Panc1 (cell line): ENCODE measurements at places on chromosomes 3 and 15. TPM values are rescaled to one million over a fixed set of nuclear protein-coding genes. Genes with fewer than 3 reads are reported as not detected.

DNA sequence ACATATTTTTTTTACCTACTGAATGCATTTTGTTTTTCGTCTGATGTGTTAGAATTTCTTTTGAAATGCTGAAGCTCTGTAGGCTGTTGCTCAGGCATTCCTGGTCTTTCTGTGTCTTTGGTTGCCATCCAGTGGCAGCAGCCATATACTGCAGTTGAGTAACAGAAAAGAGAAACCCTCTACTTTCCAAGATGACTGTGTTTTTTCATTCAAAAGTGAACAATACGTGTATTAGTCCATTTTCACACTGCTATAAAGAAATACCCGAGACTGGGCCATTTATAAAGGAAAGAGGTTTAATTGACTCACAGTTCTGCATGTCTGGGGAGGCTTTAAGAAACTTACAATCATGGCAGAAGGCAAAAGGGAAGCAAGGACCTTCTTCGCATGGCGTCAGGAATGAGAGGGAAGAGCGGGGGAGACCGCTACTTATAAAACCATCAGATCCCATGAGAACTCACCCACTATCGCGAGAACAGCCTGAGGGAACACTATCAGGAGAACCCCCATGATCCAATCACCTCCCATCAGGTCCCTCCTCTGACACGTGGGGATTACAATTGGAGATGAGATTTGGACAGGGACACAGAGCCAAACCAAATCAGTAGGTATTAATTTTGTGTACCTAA lies 4.7 kb upstream of the GOLGA8B start:
- DNase-seq: peak; percentile 56
- no peaks in the 10 kb centered on the region for H3K27me3 ChIP-seq
- H3K27ac ChIP-seq: no peak overlapping the region; the same call in 1 of the 2 replicates
- H3K36me3 ChIP-seq: no peaks in the 10 kb centered on the region
- H3K4me1 ChIP-seq: peaks cover 9% of the 10 kb centered on the region
- peak overlapping the region; percentile 27 for H3K4me3 ChIP-seq

DNA sequence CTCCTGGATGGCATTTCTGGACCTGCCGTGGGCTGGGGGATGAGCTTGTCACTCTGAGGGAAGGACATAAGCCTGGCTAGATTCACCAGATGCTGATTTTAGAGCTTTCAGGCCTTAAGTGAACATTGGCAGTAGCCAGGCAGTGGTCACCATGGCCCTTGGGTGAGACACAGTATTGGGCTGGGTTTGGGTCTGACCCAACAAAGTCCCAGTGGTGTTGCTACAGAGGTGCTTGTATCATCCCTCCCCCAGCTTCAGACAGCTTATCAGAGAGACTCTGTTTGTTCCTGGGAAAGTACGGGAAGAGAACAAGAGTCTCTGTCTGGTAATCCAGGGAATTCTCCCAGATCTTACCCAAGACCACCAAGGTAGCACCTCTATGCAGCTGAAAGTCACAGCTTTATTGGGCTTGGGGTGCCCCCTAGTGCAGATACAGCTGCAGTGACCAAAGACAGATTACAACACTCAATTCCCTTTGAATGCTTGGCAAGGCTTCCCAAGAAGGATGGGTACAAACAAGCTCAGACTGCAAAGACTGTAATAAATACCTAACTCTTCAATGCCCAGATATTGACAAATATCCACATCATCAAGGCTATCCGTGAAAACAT lies 9.8 kb upstream of the RUVBL1 start:
- no peaks in the 10 kb centered on the region for H3K36me3 ChIP-seq
- no peak overlapping the region for H3K4me3 ChIP-seq
- DNase-seq: peak; percentile 52
- no peak overlapping the region for H3K27ac ChIP-seq

GRCh38 chr15:91278951-91279350 lies 178.9 kb downstream of the SV2B start:
- H3K27ac ChIP-seq: no peak overlapping the region
- H3K4me1 ChIP-seq: no peaks in the 10 kb centered on the region
- H3K4me3 ChIP-seq: no peak overlapping the region
- H3K36me3 ChIP-seq: no peaks in the 10 kb centered on the region
- H3K27me3 ChIP-seq: peaks cover 9% of the 10 kb centered on the region

NUP210 gene
- 36.8 TPM for total RNA-seq

- H3K36me3 ChIP-seq: no peaks in the 10 kb centered on the region
- no peak for DNase-seq
- no peak overlapping the region for H3K27ac ChIP-seq
- peaks cover 8% of the 10 kb centered on the region for H3K4me1 ChIP-seq
- no peaks in the 10 kb centered on the region for H3K27me3 ChIP-seq
- no peak overlapping the region for H3K4me3 ChIP-seq
Observed at GRCh38 chr15:73385205-73385604, 16.4 kb upstream of the HCN4 start.

CLDN18 gene
- 0.08 TPM for total RNA-seq

GRCh38 chr3:64496786-64497490 lies 190.9 kb downstream of the ADAMTS9 start:
- H3K4me3 ChIP-seq: no peak overlapping the region
- no peak overlapping the region for H3K27ac ChIP-seq
- H3K4me1 ChIP-seq: no peaks in the 10 kb centered on the region

DNA sequence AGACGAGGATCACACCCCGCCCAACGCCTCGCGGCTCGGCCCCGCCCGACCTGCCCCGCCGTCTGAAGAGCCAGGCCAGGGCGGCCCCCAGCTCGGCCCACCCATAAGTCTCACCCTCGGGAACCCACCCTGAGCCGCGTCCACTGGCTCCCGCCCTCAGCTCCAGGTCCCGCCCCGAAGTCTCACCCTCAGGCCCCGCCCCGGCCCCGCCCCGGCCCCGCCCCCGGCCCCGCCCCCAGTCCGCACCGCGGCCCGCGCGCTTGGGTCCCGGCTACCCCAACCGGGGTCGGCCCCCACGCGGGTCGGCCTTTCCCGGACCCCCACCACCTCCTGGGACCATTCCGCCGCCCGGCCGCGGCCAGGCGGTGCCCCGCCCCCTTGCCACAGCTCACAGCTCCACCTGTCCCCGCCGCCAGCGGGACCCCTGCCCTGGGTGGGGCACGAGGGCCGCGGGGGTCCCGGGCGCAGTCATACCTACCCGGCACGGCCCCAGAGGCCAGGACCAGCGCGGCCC lies 489 bp downstream of the CSPG5 start:
- H3K27me3 ChIP-seq: no peaks in the 10 kb centered on the region

GRCh38 chr3:46187341-46187700 lies 20.8 kb downstream of the CCR1 start:
- H3K27me3 ChIP-seq: no peaks in the 10 kb centered on the region
- H3K4me3 ChIP-seq: no peak overlapping the region
- no peak for DNase-seq
- no peak overlapping the region for H3K27ac ChIP-seq
- no peaks in the 10 kb centered on the region for H3K36me3 ChIP-seq

GRCh38 chr3:136678981-136679380 lies 73.2 kb downstream of the STAG1 start:
- no peak overlapping the region for H3K4me3 ChIP-seq
- no peaks in the 10 kb centered on the region for H3K4me1 ChIP-seq
- H3K27me3 ChIP-seq: no peaks in the 10 kb centered on the region
- H3K27ac ChIP-seq: no peak overlapping the region
- H3K36me3 ChIP-seq: no peaks in the 10 kb centered on the region
- DNase-seq: no peak

ACTC1 gene
- total RNA-seq: not detected

GRCh38 chr3:54866251-54866650 lies 61.6 kb downstream of the LRTM1 start:
- H3K27me3 ChIP-seq: no peaks in the 10 kb centered on the region
- no peak overlapping the region for H3K27ac ChIP-seq
- no peak for DNase-seq
- H3K4me3 ChIP-seq: no peak overlapping the region
- no peaks in the 10 kb centered on the region for H3K4me1 ChIP-seq

DNA sequence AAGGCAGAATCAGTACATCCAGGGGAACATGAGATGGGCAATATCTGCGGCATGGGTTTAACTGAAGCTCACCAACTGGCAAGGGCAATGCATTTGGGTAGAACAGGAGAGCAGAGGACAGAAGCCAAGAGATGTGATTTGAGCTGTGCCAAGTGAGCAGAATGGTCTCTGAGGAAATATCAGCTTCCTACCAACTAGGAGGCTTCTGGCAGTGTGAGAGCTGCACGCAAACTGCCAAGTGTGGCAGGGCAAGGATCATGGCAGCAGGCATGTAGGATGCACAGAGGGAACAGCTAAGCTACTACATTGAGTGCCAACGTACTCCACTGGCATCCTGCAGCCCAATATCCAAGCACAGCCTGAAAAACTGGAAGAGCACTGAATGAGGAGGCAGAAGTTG lies 1036.5 kb downstream of the TUSC7 start:
- H3K4me1 ChIP-seq: no peaks in the 10 kb centered on the region
- no peak overlapping the region for H3K4me3 ChIP-seq
- no peaks in the 10 kb centered on the region for H3K27me3 ChIP-seq
- no peak overlapping the region for H3K27ac ChIP-seq
- no peak for DNase-seq
- no peaks in the 10 kb centered on the region for H3K36me3 ChIP-seq

DNA sequence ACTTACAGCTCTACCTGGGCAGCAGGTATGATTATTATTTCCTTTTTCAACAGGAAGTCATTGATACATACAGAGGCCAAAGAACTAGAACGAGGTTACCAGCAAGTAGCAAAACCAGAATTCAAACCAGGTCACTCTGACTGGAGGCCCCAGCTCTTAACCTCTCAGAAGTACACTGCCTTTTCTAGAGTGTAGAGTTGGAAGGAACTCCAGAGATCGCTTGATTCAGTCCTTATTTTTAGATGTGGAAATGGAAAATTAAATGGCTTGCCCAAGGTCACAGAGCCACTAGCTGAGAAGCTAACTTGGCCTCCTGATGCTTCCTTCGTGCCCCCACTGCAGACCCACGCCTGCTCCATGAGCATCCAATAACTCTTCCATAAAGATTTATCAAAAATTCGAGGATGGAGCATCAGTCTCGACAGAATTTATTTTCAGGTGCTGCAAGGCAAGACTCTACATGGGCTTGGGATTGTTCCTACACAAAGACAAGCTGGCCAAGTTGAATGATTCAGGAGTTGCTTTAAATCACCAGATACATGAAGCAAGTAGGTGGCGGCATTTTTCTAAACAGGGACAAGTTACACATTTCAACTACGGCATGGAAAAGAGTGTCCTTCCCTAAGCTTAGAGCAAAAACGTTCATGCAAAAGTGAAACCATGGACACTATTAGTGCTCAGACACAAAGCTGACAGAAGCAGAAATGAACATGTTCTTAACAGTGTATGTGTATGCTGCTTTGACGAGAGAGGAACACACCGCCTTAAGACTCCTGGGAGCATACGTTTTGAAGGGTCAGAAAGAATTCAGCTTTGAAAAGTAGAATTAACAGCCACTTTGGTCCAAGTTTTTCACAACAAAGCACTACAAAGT lies 235.7 kb downstream of the THRB start:
- H3K4me1 ChIP-seq: no peaks in the 10 kb centered on the region
- DNase-seq: no peak
- no peaks in the 10 kb centered on the region for H3K36me3 ChIP-seq
- H3K27me3 ChIP-seq: no peaks in the 10 kb centered on the region
- no peak overlapping the region for H3K4me3 ChIP-seq

DNA sequence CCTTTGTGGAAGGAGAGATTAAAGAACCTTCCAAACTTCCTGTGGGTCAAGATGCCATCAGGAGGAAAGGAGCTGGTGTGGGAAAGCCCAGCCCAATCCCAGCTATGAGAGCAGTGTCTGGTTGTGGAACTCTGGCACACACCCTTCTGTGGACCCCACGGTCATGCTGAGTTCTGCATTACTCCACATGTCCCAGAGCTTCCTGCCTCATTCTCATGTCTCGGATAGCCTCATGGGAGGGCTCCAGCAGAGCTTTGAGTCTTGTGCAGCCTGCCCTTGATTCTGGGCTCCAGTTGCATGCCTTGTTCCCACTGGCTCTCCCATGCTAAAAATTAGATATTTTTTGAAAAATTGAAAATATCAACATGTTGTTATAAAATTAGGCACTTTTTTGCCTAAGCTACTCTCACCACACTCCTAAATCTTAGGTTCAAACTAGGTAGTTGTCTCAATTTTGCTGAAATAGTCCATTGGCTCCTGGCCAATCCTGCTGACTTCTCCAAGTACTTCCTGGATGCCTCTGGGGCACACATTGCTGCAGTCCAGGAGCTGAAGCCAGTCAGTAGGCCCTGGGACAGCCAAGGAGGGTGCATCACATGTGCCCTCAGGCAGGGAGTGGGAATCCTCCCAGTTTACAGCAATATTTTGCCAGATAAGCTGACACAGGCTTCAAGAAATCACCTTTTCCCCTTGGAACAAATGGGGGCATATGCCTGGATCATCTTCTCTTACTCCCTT lies 144.3 kb downstream of the EEFSEC start:
- H3K36me3 ChIP-seq: no peaks in the 10 kb centered on the region
- H3K4me1 ChIP-seq: no peaks in the 10 kb centered on the region
- H3K27ac ChIP-seq: no peak overlapping the region
- DNase-seq: no peak
- no peak overlapping the region for H3K4me3 ChIP-seq
- no peaks in the 10 kb centered on the region for H3K27me3 ChIP-seq

GRCh38 chr15:59221511-59222505 lies 15.2 kb downstream of the LDHAL6B start:
- H3K27me3 ChIP-seq: no peaks in the 10 kb centered on the region
- no peak for DNase-seq
- no peaks in the 10 kb centered on the region for H3K4me1 ChIP-seq
- no peak overlapping the region for H3K4me3 ChIP-seq
- H3K36me3 ChIP-seq: peaks cover 9% of the 10 kb centered on the region; the same call in 1 of the 2 replicates

GRCh38 chr15:30939161-30939560 lies 35.4 kb downstream of the FAN1 start:
- no peak for DNase-seq
- H3K36me3 ChIP-seq: peaks cover 31% of the 10 kb centered on the region
- H3K4me1 ChIP-seq: no peaks in the 10 kb centered on the region
- H3K4me3 ChIP-seq: no peak overlapping the region
- H3K27me3 ChIP-seq: no peaks in the 10 kb centered on the region

GRCh38 chr3:7658294-7658693 lies 797.4 kb downstream of the GRM7 start:
- DNase-seq: no peak
- H3K4me3 ChIP-seq: no peak overlapping the region
- H3K27ac ChIP-seq: no peak overlapping the region
- no peaks in the 10 kb centered on the region for H3K27me3 ChIP-seq
- H3K4me1 ChIP-seq: no peaks in the 10 kb centered on the region
- no peaks in the 10 kb centered on the region for H3K36me3 ChIP-seq

- DNase-seq: no peak
- no peak overlapping the region for H3K27ac ChIP-seq
- no peak overlapping the region for H3K4me3 ChIP-seq
- H3K4me1 ChIP-seq: no peaks in the 10 kb centered on the region
Observed at GRCh38 chr3:123218990-123219389, 17.2 kb downstream of the SEC22A start.

- no peak overlapping the region for H3K4me3 ChIP-seq
- no peaks in the 10 kb centered on the region for H3K27me3 ChIP-seq
- H3K4me1 ChIP-seq: peaks cover 39% of the 10 kb centered on the region
- H3K27ac ChIP-seq: no peak overlapping the region
- H3K36me3 ChIP-seq: no peaks in the 10 kb centered on the region
Observed at GRCh38 chr15:68795298-68795848, 25.3 kb downstream of the ANP32A start.

GRCh38 chr3:186137051-186137685 lies 28.3 kb upstream of the ETV5 start:
- H3K27ac ChIP-seq: no peak overlapping the region
- H3K27me3 ChIP-seq: no peaks in the 10 kb centered on the region
- H3K4me1 ChIP-seq: no peaks in the 10 kb centered on the region
- no peak overlapping the region for H3K4me3 ChIP-seq
- no peak for DNase-seq
- no peaks in the 10 kb centered on the region for H3K36me3 ChIP-seq

CPNE9 gene
- 0.13 TPM for total RNA-seq
